ENCODE measurements at places on chromosomes 6 and 20. TPM values are rescaled to one million over a fixed set of nuclear protein-coding genes. Genes with fewer than 3 reads are reported as not detected.

DNA sequence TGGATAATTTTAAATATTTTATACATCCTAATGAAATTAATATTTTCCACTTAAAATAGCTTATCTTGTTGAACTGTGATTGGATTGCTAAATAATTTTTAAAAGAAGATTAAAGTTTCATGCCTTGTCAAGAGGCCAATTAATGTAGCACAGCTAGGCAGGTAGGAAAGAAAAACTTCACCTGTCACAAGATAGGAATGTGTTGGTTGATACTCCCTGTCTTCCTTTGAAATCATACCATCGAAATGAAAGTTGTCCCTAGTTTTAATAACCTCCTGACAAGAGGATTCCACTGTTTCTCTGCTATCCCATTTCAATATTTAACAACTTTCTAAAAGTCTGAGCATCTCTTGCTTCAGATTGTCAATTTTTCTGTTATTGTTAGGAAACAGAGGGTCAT, 80.8 kb downstream of the BMP6 start:
- no peaks in the 10 kb centered on the region for H3K27me3 ChIP-seq
- peaks cover 3% of the 10 kb centered on the region for H3K4me1 ChIP-seq
- no peak overlapping the region for H3K4me3 ChIP-seq
- no peaks in the 10 kb centered on the region for H3K36me3 ChIP-seq
- H3K27ac ChIP-seq, result no peak overlapping the region

- H3K4me3 ChIP-seq, result no peak overlapping the region
- no peak overlapping the region for H3K27ac ChIP-seq
- no peaks in the 10 kb centered on the region for H3K36me3 ChIP-seq
- no peak for DNase-seq
- no peaks in the 10 kb centered on the region for H3K4me1 ChIP-seq
Observed at GRCh38 chr20:52461582-52461981, 270.0 kb upstream of the ZFP64 start.

- H3K27ac ChIP-seq, result no peak overlapping the region
- H3K4me1 ChIP-seq, result peaks cover 19% of the 10 kb centered on the region
- peaks cover 68% of the 10 kb centered on the region for H3K27me3 ChIP-seq
Observed at GRCh38 chr20:56634307-56634706, 5.2 kb downstream of the TFAP2C start.

DNA sequence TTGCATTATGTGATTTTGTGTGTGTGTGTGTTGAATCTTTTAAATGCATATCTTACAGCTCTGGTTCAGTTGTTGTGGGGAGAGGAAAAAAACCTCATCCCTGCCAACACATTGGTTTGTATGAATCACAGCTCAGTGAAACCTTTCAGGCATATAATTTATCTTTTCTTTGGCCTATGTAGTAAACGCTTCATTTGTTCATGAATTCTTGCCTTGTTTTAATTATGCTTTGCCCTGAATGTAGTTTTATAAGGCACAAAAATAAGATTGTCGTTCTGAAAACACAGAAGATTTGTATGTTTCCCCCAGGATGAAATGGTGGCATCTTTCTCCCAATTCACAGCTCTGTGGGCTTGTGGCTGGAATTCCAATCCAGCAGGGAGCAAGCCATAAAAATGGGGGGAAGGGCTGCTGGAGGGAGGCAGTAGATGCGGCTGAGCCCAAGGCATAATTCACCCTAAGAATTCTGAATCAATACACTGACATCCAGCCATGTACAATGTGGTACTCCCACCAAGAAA, 45.1 kb downstream of the BCAS1 start:
- no peaks in the 10 kb centered on the region for H3K27me3 ChIP-seq
- DNase-seq, result no peak
- no peak overlapping the region for H3K4me3 ChIP-seq
- no peaks in the 10 kb centered on the region for H3K36me3 ChIP-seq
- no peak overlapping the region for H3K27ac ChIP-seq
- peaks cover 5% of the 10 kb centered on the region for H3K4me1 ChIP-seq

DNA sequence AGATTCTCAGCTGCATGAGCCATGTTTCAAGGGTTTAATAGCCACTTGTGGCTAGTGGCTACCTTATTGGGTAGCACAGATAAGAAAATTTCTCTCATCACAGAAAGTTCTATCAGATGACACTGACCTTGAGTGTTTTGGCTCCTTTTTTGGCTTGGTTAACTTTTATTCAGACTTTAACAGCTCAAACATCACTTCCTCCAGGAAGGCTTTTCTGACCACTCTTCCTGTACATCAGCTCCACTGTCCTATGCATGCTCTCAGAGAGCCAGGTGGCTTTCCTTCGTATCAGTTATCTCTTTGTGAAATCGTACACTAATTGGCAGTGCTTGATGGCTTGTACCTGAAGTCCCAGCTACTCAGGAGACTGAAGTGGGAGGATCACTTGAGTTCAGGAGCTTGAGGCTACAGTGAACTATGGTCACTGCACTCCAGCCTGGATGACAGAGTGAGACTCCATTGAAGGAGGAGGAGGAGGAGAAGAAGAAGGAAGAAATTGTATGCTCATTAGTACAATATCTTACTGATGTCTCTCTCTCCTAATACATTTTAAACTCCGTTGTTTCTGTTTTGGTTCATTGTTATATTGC, 10.7 kb downstream of the MAFB start:
- peaks cover 31% of the 10 kb centered on the region for H3K27me3 ChIP-seq
- H3K27ac ChIP-seq, result no peak overlapping the region

DNA sequence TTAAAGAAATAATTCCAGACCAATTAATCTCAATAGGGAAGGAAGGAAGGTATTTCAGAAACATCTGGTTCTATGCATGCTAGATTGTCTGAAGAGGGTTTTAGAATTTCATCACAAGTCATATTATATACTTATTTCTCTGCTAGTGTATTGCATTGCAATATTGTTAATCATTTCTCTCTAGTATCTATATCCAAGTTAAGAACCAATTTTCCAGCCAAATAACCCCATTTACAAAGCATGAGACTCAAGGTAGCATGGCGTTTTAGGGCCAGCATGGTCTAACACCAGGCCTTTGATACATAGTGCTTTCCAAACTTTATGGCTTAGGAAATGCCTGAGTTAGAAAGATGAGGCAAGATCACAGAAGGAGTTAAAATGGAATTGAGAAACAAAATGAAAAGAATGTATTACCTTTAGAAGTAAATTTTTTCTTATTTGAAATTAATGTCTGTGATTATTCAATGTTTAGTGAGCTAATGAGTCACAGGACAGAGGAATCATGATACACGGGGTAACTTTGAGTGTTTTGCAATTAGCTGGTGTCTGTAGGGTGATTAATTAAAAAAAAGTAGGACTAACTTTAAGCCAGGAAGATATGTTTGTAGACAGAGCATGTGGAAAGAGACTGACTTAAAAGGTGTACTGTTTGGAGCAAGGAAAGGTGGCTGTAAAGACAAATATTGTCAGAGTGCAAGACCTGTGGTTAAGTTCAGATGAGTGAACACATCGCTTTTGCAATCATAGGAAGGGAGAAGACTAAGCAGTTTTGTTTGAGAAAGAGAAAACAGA, 1006.2 kb upstream of the CITED2 start:
- H3K4me3 ChIP-seq, result no peak overlapping the region
- H3K4me1 ChIP-seq, result no peaks in the 10 kb centered on the region
- no peaks in the 10 kb centered on the region for H3K27me3 ChIP-seq
- DNase-seq, result no peak
- no peaks in the 10 kb centered on the region for H3K36me3 ChIP-seq
- H3K27ac ChIP-seq, result no peak overlapping the region

DNA sequence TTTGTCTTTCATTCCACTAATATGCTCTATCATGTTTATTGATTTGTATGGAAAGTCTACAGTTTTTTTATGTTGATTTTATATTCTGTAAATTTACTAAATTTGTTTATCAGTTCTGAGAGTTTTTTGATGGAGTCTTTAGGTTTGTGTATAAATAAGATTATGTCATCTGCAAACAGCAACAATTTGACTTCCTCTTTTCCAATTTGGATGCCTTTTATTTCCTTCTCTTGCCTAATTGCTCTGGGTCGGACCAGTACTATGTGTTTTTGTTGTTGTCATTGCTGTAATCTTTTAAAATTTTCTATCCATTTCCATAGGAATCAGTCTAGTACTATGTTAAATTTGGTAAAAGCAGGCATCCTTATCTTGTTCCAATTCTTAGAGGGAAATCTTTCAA, 31.5 kb upstream of the POLR1H start:
- H3K27me3 ChIP-seq, result no peaks in the 10 kb centered on the region
- no peak for DNase-seq
- no peaks in the 10 kb centered on the region for H3K4me1 ChIP-seq
- no peak overlapping the region for H3K4me3 ChIP-seq

- no peak overlapping the region for H3K27ac ChIP-seq
- no peak for DNase-seq
- no peak overlapping the region for H3K4me3 ChIP-seq
- no peaks in the 10 kb centered on the region for H3K27me3 ChIP-seq
- no peaks in the 10 kb centered on the region for H3K4me1 ChIP-seq
Observed at GRCh38 chr20:45626540-45626939, 3.0 kb upstream of the WFDC10A start.

DNA sequence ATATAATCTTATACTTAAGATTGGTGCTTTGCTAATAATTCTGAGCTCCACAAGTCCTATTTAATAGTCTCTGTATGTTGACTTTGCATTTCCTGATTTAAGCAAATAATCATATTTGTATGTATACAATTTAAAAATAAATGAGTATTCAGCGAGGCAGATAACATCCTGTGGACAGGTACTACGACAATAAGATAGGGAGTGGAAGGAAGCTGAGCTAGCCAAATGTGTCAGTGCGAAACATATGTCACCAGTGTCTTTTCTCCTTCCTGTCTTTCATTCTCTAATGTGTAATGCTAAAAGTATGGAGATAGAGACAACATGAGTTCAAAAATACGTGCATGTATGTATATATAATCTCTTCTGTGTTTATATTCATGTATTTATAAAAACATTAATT, 359.6 kb upstream of the KCNQ5 start:
- H3K4me1 ChIP-seq, result no peaks in the 10 kb centered on the region
- no peak overlapping the region for H3K27ac ChIP-seq
- H3K27me3 ChIP-seq, result no peaks in the 10 kb centered on the region
- DNase-seq, result no peak
- no peaks in the 10 kb centered on the region for H3K36me3 ChIP-seq
- H3K4me3 ChIP-seq, result no peak overlapping the region

GRCh38 chr20:48826883-48827771, 672 bp downstream of the PREX1 start:
- H3K27me3 ChIP-seq, result peaks cover 4% of the 10 kb centered on the region
- H3K36me3 ChIP-seq, result no peaks in the 10 kb centered on the region
- no peak for DNase-seq
- no peak overlapping the region for H3K27ac ChIP-seq
- H3K4me3 ChIP-seq, result peak overlapping the region; percentile 80

- H3K36me3 ChIP-seq, result no peaks in the 10 kb centered on the region
- H3K27ac ChIP-seq, result no peak overlapping the region
Observed at GRCh38 chr6:3569816-3570215, 113.0 kb upstream of the SLC22A23 start.

GRCh38 chr6:149461670-149462069, 23.1 kb downstream of the ZC3H12D start:
- peaks cover 2% of the 10 kb centered on the region for H3K4me1 ChIP-seq
- no peak for DNase-seq
- peaks cover 14% of the 10 kb centered on the region for H3K27me3 ChIP-seq
- no peaks in the 10 kb centered on the region for H3K36me3 ChIP-seq

DNA sequence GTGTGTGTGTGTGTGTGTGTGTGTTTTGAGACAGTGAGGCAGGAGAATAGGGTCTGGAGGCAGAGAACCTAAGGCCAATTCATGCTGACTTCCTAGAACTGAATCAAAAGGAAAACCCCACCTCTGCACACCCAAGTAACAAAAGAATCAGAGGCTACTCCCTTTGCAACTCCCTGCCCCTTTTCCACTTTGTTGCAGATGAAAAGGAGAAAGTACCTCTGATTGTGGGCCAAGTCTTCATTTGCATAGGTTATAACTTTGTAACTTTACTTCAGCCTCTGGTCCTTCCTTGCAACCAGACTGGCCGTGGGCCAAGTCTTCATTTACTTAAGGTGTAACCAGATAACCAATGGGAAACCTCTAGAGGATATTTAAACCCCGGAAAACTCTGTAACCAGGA, 168.8 kb downstream of the EYA2 start:
- no peak for DNase-seq
- H3K36me3 ChIP-seq, result no peaks in the 10 kb centered on the region
- H3K4me3 ChIP-seq, result no peak overlapping the region

GRCh38 chr6:85005494-85005893, 241.1 kb upstream of the TBX18 start:
- H3K36me3 ChIP-seq, result no peaks in the 10 kb centered on the region
- no peak overlapping the region for H3K4me3 ChIP-seq
- peaks cover 16% of the 10 kb centered on the region for H3K4me1 ChIP-seq
- no peak for DNase-seq
- no peaks in the 10 kb centered on the region for H3K27me3 ChIP-seq

GRCh38 chr6:27650620-27651370, 177.9 kb upstream of the ZNF184 start:
- no peak overlapping the region for H3K4me3 ChIP-seq
- no peak overlapping the region for H3K27ac ChIP-seq
- H3K27me3 ChIP-seq, result peaks cover 25% of the 10 kb centered on the region
- peak; percentile 37 for DNase-seq
- no peaks in the 10 kb centered on the region for H3K4me1 ChIP-seq

DNA sequence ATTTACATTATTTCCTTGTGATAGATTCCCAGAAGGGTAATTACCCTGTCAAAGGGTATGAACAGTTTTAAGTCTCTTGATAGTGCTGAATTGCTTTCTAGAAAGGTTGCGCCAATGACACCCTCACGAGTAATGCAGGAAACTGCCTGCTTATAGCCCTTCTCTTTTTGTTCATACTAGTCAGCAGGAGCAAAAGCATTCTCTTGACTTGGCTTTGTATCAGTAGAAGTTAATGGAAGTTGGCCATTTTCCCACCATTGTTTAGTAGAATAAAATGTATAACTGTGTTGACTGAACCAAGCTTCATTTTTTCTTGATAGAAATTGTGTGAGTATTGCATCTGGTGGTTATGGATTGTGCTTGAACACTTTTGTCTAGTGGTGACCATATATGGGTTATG, 100.1 kb downstream of the FARS2 start:
- peak; percentile 82 for DNase-seq
- H3K27ac ChIP-seq, result no peak overlapping the region
- no peaks in the 10 kb centered on the region for H3K36me3 ChIP-seq
- no peaks in the 10 kb centered on the region for H3K27me3 ChIP-seq
- H3K4me1 ChIP-seq, result peaks cover 4% of the 10 kb centered on the region
- H3K4me3 ChIP-seq, result no peak overlapping the region

- H3K36me3 ChIP-seq, result no peaks in the 10 kb centered on the region
- H3K27me3 ChIP-seq, result no peaks in the 10 kb centered on the region
- DNase-seq, result peak; percentile 45
- no peak overlapping the region for H3K4me3 ChIP-seq
- H3K27ac ChIP-seq, result no peak overlapping the region
Observed at GRCh38 chr20:41218466-41218865, 81.1 kb downstream of the PLCG1 start.

- no peak overlapping the region for H3K27ac ChIP-seq
- no peaks in the 10 kb centered on the region for H3K27me3 ChIP-seq
- peaks cover 4% of the 10 kb centered on the region for H3K4me1 ChIP-seq
Observed at GRCh38 chr6:118371955-118372354, 176.1 kb upstream of the PLN start.

GRCh38 chr20:40997116-40997515, 31.5 kb upstream of the TOP1 start:
- no peak overlapping the region for H3K27ac ChIP-seq
- no peak overlapping the region for H3K4me3 ChIP-seq
- no peaks in the 10 kb centered on the region for H3K27me3 ChIP-seq
- no peak for DNase-seq
- no peaks in the 10 kb centered on the region for H3K36me3 ChIP-seq

The ZNF292 gene
- total RNA-seq, result 32.9 TPM

The SRSF12 gene
- 2.8 TPM for total RNA-seq

The MOXD1 gene
- total RNA-seq, result 3.1 TPM

The KHDC3L gene
- not detected for total RNA-seq

The TREM2 gene
- total RNA-seq, result 0.75 TPM

The ISM1 gene
- 1.4 TPM for total RNA-seq

The FOXA2 gene
- total RNA-seq, result not detected

The RFX6 gene
- not detected for total RNA-seq

The ZNF831 gene
- total RNA-seq, result 0.18 TPM

The SLPI gene
- total RNA-seq, result 0.13 TPM

Measured in muscle of leg (tissue), 16 donors.